ENCODE measurements at places on chromosomes 12 and 14. TPM values are rescaled to one million over a fixed set of nuclear protein-coding genes. Genes with fewer than 3 reads are reported as not detected.

GRCh38 chr12:65501935-65502334 lies 223.5 kb downstream of the MSRB3 start:
- DNase-seq = no peak

DNA sequence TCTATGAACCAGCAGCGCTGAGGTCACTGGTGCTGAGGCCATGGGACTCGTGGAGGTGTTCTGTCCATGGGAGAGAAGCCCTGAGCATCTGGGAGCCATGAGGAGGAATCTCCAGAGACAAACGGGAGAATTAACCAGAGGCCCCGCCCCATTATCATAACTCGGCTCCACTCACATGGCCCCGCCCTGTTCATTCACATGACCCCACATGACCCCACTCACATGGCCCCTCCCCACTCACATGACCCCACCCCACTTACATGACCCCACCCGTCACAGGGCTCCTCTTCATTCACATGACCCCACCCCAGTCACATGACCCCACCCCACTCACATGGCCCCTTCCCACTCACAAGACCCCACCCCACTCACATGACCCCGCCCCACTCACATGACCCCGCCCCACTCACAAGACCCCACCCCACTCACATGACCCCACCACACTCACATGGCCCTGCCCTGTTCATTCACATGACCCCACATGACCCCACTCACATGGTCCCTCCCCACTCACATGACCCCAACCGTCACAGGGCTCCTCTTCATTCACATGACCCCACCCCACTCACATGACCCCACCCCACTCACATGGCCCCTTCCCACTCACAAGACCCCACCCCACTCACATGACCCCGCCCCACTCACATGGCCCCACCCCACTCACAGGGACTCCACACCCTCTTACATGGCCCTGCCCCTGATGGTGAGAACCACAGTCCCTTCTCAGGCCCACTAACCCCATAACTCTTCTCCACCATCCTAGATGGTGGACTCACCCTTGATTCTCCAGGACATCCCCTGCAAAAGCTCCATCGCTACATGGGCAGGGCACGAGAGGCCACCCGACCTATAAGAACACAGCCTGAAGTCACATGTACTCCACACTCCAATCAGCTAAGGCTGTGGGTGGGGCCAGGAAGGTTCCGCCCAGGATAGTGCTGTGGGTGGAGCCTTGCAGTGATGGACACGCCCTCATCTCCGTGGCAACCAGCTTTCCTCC lies 151.1 kb upstream of the SFSWAP start:
- DNase-seq = no peak

GRCh38 chr14:80847070-80847469 lies 94.5 kb downstream of the CEP128 start:
- no peak for DNase-seq

DNA sequence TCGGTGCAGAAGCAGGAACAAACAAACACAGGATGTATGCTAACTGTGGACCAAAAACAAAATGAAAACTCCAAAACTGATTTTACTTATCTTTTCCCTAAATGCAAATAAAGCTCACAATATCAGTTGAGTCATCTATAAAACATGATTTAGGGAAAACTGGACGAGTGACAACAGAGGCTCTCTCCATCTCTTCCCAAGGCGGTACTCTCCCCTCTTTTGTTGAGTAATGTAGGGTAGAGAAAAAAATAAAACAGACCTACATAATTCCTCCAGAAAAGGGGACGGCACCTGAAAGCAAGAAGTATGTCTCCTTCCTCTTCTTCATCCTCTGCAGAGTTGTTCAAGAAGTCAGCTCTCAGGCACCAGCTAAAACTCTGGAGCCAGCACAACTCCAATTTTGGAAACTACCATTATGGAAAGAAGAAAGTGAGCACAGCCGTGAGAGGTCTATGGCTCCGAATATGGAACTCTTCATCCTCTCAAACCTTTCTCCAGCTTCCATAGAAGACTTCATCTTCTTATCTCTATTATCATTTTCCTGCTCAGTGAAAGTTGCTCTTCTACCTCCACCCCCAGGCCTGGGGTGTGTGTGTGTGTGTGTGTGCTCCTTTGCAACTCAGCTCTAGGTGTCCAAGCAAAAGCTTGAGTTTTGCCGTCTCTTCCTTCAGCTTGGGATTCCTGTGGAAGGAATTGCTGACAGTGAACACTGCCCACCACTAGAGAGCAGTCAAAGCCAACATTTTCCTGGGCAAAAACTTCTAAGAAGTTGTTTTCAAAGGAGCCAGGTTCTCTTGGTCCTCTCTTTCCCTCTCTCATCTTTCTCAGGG lies 155.4 kb downstream of the DIO2 start:
- peak; percentile 38 for DNase-seq

DNA sequence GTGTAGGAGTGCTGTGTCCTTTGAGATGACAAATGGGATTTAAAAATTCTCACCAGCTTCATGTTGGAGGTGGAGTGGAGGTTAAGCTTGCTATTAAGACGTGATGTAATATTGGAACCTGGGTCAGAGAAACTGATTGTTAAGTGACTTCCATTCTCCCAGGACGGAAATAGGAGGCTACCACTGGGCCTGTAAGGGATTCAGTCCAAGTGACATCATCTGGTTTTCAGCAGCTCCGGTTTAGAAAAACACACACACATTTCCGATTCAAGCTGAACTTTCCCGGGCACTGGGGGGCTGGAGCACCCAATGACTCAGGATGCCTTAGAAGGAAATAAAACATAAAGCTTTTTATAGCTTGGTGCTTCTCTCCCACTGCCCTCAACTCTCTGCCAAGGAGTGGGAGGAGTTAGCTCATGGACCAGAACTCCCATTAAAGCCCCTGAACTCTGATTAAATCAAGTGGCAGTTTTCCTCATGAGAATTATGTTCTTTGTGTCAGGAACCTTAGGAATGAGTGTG lies 12.4 kb downstream of the CALM1 start:
- DNase-seq = peak; percentile 75

DNA sequence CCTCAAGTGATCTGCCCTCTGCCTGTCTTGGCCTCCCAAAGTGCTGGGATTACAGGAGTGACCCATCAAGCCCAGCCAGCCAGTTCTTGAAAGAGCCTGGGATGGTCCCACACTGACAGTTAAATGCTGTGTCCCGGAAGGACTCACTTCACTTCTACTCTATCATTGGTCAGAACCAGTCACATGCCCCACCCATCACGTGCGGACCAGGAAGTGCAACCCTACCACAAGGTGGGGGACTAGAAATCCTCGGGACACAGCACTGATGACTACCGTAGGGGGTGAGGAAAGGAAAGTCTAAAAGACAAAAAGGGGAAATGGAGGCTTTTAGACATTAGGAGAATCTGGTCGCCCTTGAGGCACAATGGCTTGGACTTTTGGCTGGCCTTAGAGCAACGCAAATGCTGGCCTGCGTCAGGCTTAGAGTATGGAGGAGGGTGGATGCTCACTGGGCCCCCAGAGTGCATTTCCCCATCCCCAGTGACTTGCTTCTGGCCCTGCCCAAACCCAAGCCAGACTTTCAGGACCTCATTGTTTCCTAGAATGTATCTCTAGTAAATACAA lies 207.7 kb downstream of the TTC8 start:
- DNase-seq = no peak

- DNase-seq = no peak
These were observed 22.9 kb upstream of the TCL1B start for GRCh38 chr14:95663226-95663797.

DNA sequence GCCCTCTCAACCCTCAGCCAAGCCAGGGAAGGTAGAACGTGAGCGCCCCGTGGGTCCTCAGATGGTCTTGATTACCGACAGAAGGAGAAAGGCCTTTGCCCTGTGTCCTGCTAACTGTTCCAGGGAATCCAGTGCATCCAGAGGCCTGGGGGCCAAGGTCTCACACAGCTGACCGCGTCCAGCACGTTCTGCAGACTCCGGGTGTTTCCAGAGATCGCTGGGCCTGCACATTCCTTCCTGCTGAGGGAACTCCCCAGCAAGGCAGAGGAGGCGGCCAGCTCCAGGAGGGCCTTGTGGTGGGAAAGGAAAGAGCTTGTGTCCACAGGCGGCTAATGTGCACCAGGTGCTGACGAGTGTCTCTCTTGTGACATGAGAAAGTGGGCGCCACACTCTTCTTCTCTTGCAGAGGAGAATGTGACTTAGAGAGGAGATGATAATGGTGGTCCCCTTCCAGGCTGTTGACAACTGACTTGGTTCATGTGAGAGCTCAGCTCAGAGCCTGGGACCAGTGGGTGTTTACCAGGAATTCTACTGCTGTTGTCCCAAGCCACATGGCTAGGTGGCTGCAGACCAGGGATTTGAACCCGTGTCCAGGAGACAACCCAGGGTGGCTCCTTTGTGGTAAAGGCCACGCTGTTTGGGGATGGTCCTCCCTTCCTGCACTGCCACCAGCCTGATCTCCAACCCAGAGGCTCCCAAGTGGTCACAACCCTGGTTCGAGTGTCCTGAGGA lies 46.8 kb upstream of the DLK1 start:
- peak; percentile 87 for DNase-seq

GRCh38 chr12:49882248-49882850 lies 21.4 kb downstream of the FAIM2 start:
- no peak for DNase-seq

DNA sequence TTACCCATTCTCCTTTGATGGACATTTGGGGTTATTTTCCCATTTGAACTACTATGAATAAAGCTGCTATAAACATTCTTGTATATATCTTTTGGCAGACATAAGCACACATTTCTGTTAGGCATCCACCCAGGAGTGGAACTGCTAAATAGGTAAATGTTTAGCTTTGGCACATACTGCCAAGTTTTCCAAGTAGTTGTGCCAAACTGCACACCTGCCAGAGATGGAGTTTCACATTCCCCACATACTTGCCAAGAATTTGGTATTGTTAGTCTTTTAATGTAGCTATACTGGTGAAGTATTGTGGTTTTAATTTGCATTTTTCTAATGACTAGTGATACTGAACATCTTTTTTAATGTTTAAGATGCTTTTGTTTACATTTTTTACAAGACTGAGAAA lies 201.0 kb downstream of the GXYLT1 start:
- DNase-seq = no peak

- DNase-seq = no peak
These were observed 63.8 kb downstream of the MOK start for GRCh38 chr14:102241147-102241546.

GRCh38 chr12:29429999-29430715 lies 49.2 kb upstream of the ERGIC2 start:
- no peak for DNase-seq

DNA sequence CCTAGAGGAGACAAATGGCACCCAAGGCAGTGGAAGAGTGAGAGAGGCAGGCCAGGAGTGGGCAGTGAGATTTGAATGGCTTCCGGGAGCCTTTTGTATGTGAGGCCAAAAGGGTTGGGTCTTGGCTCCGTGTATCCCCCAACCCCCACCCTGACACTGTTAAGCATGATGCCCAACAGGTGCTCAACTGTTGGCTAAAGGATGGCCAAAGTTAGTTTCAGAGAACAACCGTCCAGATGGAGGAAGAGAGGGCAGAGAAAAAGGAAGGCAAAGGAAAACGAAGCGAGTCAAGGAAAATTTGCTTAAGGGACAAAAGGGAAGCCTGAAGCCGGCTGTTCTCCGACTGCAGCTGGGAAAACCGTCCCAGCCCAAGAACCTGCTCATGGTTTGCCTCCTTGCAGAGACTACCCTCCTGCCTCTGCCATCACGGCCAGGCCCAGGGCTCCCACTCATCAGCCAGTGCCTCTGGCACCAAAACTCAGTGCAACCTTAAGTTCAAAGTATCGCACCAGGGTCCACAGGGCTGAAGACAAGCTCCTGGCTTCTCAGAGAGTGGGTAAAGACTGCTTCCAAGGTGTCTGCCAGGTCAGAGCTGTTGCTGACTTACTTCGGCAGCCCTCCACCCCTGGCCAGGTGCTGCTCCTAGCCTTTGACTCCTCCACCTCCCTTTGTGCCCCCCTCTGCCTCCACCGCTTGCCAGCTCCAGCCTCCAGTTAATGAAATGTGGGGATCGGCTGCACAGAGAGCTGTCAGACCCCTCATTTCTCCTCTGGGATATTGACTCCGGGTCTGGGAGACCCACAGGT lies 4.2 kb upstream of the C1QL4 start:
- no peak for DNase-seq

DNA sequence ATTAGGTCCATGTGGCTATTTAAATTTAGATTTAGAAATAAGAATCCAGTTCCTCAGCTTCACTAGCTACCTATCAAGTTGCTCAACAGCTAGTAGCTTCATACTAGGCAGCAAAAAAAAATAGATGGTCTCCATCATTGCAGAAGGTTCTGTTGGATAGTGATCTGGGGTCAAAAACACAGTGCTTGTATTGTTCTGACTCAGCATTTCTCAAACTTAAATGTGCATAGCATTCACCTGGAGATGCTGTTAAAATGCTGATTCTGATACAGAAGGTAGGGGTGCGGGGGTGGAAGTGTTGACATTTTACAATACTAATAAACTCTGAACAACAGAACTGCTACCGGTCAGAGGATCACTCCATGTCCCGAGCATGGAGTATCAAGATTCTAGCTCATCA lies 51.3 kb downstream of the PRICKLE1 start:
- no peak for DNase-seq

- DNase-seq = peak; percentile 75
These were observed 56.8 kb downstream of the DUSP16 start for GRCh38 chr12:12505544-12506495.

DNA sequence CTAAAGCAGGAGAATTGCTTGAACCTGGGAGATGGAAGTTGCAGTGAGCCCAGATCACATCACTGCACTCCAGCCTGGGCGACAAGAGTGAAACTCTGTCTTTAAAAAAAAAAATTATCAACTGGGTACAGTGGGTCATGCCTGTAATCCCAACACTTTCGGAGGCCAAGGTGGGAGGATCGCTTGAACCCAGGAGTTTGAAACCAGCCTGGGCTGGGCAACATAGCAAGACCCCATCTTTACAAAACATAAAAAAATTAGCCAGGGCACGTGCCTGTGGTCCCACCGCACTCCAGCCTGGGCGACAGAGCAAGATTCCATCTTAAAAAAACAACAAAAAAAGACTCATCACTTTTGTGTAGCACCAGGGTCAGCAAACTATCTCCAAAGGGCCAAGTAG lies 7.1 kb upstream of the NANOG start:
- no peak for DNase-seq

Gene ATN1
- 91.2 TPM for polyA plus RNA-seq

Gene SYCP3
- 0.41 TPM for polyA plus RNA-seq

Gene KRR1
- polyA plus RNA-seq = 50.1 TPM

Gene PAH
- not detected for polyA plus RNA-seq

Gene NOXRED1
- 0.48 TPM for polyA plus RNA-seq

Gene TPH2
- polyA plus RNA-seq = not detected

All from hindlimb muscle (tissue), 1 donor.